ENCODE measurements at places on chromosomes 1 and 21.

DNA sequence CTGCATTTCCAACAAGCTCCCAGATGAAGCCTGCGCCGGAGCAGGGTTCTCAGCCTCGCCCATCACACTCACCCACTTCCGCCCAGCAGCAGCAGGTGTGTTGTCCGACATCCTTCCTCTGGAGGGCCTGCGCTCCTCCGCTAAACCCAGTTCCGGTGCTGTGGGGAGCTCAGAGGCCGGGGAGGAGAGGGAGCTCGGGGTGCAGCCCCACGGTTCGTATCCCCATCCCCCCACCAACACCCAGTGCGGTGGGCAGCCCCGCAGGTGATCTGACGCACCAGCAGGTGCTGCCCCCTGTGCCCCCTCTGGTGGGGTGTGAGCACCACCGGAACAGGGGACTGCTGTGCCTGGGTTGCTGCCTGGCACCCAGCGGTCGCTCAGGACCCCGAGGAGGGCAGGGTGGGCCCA, 3.4 kb upstream of the PEX10 start:
- DNase-seq: no peak

GRCh38 chr1:25743164-25744139, 56.5 kb upstream of the SELENON start:
- DNase-seq: no peak

- DNase-seq: no peak
Observed at GRCh38 chr1:212677136-212677535, 22.5 kb downstream of the BATF3 start.

- no peak for DNase-seq
Observed at GRCh38 chr1:175178056-175178455, 14.5 kb downstream of the KIAA0040 start.

DNA sequence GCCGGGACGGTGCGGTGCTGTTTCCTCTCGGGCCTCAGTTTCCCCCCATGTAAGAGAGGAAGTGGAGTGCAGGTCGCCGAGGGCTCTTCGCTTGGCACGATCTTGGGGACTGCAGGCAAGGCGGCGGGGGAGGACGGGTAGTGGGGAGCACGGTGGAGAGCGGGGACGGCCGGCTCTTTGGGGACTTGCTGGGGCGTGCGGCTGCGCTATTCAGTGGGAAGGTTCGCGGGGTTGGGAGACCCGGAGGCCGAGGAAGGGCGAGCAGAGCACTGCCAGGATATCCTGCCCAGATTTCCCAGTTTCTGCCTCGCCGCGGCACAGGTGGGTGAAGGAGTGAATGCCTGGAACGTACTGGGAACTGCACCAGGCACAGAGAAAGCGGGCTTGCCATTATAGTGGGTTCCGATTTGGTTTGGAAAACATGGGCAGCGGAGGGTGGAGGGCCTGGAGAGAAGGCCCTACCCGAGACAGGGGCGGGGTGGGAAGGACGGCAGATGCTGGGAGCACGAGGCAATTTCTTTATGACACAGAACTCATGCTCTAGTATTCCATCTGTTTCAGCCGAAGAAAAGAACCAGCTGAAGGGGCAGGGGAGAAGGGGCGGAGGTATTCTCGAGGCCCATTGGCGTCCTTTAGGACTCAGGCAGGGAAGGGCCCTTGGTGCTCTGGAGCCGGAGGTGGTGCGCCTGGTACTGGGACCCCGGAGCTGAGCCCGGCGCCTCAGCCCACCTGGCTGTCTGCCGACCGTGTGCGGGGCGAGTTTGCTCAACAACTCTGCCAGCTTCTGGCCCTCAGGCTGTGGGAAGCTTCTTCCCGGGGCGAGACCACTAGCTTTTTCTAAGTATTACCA, 960 bp downstream of the PCSK9 start:
- no peak for DNase-seq

DNA sequence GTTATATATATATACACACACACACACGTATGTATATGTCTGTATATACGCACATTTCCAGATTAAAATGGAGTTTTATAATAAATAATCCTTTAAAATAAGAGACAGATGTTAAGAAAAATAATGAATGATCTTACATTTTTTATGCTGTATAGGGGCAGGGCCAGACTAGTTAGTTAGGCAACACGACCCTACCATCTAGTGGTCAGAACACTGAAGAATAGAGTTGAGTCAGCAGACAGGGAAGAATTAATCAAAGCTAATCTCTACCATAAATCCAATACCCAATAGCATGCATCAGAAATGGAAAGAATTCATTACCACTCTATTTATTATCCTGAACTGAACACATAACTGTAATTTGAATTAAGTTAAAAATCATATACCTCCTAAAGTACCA, 156.7 kb downstream of the BRINP3 start:
- no peak for DNase-seq

GRCh38 chr1:235885655-235886262, 19.1 kb upstream of the LYST start:
- DNase-seq: no peak

DNA sequence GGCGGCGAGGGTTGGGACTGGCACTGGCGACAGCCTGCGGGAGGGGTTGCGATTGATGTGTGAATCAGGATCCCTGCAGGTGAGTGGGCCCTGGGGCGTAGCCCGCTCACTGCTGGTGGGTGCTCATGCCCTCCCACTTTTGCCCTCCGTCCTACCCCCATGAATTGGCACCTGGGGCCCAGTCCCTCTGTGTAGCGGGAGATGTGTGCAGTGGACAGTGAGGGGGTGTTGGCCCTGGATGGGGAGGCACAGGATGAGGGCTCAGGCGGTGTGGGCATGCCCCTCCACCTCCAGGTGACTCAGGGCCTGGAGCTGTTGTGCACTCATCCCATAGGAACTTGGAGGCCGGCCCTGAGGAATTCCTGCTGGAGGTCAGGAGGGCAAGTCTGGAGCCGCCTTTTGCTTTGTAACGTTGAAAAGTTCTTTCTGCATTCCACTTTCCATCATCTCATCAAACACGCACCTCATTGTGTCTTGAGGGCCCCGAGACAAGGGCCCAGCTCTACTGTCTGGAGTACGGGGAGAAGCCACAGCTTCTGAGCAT, 3.0 kb downstream of the PEAR1 start:
- DNase-seq: peak; percentile 90

Data from HTR-8/SVneo (cell line).